ENCODE measurements at places on chromosomes 7 and 10. TPM values are rescaled to one million over a fixed set of nuclear protein-coding genes. Genes with fewer than 3 reads are reported as not detected.

The PCLO gene
- not detected for total RNA-seq

The MAGI2 gene
- total RNA-seq, result 0.42 TPM

The SPDYE2 gene
- 0.21 TPM for total RNA-seq

The IKZF1 gene
- total RNA-seq, result 231 TPM

The INA gene
- 0.10 TPM for total RNA-seq

The HYAL4 gene
- total RNA-seq, result not detected

The CLRN3 gene
- total RNA-seq, result not detected

The PUS7 gene
- total RNA-seq, result 6.3 TPM

The STEAP1 gene
- 0.21 TPM for total RNA-seq

The SPAG6 gene
- not detected for total RNA-seq
